Midbrain (tissue), 1 donor: ENCODE measurements at places on chromosomes 13 and 19.
A peak's percentile ranks its signal among the peaks of the same experiment; 100 is the strongest.

- no peak for DNase-seq
These were observed 2.8 kb downstream of the CPAMD8 start for GRCh38 chr19:17023805-17024204.

- no peak for DNase-seq
These were observed 5.0 kb downstream of the FPR3 start for GRCh38 chr19:51799774-51800472.

DNA sequence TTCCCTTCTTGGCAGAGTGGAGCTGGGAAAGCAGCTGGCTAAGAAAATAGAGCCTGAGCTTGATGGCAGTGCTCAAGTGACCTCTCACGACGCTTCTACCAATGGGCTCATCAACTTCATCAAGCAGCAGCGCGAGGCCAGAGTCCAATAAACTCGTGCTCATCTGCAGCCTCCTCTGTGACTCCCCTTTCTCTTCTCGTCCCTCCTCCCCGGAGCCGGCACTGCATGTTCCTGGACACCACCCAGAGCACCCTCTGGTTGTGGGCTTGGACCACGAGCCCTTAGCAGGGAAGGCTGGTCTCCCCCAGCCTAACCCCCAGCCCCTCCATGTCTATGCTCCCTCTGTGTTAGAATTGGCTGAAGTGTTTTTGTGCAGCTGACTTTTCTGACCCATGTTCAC lies 4.3 kb upstream of the PDCD2L start:
- no peak for DNase-seq

- DNase-seq, result no peak
These were observed 47.8 kb downstream of the GADD45B start for GRCh38 chr19:2523630-2524311.

GRCh38 chr19:35692010-35692409 lies 12.3 kb upstream of the ZBTB32 start:
- no peak for DNase-seq

DNA sequence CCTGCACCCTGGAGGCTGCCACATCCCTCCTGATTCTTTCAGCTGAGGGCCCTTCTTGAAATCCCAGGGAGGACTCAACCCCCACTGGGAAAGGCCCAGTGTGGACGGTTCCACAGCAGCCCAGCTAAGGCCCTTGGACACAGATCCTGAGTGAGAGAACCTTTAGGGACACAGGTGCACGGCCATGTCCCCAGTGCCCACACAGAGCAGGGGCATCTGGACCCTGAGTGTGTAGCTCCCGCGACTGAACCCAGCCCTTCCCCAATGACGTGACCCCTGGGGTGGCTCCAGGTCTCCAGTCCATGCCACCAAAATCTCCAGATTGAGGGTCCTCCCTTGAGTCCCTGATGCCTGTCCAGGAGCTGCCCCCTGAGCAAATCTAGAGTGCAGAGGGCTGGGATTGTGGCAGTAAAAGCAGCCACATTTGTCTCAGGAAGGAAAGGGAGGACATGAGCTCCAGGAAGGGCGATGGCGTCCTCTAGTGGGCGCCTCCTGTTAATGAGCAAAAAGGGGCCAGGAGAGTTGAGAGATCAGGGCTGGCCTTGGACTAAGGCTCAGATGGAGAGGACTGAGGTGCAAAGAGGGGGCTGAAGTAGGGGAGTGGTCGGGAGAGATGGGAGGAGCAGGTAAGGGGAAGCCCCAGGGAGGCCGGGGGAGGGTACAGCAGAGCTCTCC lies 6.9 kb upstream of the CEACAM5 start:
- DNase-seq, result no peak

DNA sequence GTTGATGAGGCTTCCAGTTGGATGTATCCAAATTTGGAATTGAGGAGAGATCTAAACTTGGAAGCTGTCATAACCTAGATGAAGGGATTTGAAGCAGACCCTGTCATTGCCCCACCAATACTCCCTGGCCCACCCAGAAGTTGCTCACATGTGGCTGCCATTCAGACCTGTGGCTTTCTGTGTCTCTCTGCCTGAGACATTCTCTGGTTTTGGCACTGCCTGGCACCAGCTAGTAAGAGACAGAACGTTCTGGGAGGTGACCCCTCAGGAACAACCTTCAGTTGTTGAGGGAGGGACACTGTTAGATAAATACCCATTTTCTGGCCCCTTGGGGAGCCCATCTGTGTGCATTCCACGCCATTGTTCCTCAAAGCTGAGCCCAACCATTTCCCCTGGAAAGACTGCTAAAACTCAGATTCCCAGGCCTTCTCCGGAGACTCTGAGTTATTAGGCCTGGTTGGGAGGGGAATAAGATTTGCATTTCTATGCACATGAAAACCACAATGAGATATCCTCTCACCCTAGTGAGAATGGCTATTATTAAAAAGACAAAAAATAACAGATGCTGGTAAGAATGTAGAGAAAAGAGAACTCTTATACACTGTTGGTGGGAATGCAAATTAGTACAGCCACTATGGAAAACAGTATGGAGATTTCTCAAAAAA lies 290.4 kb downstream of the TSHZ3 start:
- DNase-seq, result no peak

DNA sequence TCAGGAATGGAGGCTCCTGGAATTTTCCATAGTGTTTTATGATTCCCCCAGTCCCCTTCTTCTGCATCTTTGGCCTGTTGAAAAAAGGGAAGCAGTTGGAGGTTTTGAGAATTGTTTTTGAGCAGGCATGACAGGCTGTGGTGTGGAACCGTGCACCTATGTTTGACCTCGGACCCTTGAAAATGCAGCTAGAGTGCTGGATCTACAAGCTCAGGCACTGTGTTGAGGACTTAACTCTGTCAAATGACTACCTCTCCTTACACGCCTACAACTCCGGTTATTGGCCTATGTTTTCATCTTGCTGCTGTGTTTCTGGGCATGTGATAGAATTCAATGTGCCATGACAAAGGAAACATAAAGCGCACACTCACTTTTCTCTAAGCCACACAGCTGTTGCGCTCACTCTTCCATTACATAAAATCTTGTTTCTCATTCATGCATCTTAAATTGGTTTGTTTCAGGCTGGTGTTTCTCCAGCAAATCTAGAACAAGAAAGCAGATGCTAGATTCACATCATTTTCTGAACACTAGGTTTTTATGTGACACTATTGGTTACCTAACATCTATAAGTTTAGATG lies 616.6 kb downstream of the FGF9 start:
- DNase-seq, result no peak

DNA sequence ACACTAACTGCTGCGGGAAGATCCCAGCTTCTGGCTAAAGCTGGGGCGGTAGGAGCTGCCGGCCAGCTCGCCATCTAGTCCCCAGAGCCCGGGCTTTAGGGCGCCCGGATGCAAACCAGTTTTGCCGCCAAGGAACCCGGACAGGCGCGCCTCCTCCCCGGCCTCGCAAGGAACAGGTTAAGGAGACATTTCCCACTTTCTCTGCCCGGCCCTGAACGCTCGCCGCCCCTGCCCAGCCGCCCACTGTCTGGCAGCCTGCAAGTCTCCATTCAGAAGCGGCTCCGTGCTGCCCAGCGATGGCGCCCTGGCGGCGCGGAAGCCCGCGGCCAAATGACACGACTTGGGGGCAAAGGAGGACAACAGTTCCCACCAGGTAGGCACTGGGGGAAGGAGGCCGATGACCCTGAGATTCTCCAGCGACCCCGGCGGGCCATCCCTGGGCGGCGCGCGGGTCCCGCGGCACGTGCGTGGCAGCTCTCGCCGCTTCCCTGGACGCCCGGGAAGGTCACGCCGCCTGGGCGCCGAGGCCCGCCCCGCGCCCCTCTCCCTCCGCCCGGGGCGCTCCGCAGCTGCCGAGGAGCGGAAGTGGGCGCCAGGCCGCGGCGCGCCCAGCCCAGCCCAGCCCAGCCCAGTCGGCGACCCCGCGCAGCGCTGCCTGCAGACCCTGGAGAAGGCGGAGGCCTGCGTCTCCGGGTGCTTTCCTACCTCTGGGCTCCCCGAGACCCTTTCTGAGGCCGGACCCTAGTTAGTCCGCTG lies 42.2 kb upstream of the HNRNPA1L2 start:
- DNase-seq, result peak; percentile 57

GRCh38 chr13:87884884-87885283 lies 213.7 kb downstream of the SLITRK5 start:
- peak; percentile 6 for DNase-seq

DNA sequence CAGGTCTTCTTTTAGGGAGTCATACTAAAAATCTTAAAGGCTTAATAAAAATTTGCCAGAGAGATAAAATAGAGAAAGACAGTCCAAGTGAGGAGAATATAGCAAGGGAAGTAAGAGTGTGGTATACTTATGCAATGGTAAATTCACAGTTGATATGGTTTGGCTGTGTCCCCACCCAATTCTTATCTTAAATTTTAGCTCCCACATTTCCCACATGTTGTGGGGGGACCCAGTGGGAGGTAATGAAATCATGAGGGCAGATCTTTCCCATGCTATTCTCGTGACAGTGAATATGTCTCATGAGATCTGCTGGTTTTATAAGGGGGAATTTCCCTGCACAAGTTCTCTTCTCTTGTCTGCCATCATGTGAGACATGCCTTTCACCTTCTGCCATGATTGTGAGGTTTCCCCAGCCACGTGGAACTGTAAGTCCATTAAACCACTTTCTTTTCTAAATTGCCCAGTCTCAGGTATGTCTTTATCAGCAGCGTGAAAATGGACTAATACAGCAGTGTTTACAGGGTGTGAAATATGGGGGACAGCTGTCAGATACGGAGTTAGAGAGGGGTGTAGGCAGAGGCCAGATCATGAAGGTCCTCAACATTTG lies 115.4 kb downstream of the UGGT2 start:
- no peak for DNase-seq

DNA sequence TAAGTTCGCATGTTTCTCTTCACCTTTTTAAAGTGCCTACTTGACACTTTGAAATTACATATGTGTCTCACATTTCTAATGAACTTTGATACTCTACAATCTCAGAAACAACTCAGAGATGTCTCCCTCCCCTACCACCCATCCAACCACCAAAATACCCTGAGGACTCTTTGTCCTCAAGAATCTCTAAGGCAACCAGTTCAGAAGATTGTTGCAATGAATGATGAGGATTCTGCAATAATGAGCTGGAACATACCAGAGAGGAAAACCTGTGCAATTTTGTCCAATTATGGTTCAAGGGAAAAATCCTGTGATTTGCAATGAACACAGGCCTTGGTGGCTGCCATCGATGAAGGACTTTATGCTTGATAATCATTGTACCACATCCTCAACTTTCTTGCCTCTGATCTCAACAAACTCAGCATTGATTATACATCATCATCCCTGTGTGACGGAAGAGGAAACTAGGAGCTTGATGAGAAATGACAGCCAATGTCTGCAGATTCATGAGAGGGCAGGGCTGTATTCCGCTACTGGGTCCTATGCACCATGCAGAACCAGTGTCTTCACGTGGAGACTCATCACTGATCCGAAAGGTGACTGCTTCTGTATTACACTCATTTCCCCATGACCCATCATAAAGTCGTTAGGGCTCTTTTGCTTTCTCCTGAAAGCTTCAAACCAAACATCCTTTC lies 1.1 kb downstream of the FPR1 start:
- no peak for DNase-seq

DNA sequence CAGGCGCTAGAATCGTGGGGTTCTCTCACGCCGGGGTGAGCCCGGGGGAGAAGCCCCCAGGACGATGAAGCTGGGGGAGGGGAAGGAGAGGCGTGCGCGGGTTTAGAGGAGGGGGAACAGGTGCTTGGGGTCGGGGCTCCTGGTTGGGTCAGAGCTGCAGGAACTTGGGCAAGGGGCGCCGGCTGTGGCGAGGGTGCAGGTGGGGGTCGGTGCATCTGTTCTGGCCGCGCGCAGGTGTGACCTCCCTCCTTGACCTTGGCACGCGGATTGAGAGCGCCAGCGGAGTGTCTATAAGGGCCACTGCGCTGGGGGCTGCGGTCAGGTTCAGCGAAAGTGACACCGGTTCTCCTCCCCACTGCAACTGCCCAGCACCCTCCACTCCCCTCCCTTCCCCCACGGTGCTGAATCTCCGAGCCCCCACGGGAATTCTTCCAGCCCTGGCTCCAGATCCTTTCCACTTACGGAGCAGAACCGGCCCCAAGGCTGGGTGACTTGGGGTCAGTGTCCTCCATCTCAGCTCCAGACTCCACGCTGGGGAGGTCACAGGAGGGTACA lies 618 bp downstream of the TMEM38A start:
- peak; percentile 27 for DNase-seq

DNA sequence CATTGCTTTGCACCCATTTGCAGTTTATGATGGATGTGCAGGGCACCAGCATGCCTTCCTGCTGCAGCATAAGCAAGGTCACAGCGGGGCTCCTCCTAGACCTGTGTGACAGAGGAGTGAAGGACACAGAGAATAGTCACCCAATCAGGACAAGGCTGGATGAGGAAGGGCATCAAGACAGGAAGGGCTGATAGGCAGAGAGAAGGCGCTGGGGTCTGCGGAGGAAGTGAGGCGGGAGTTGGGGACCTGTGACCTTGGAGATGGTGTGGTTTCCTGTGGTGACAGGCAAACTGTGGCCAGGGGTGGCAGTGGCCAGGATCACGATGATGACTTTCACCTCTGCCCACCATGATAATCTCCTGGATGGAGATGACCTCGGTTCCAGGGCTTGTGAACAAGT lies 16.4 kb upstream of the KCTD15 start:
- no peak for DNase-seq

DNA sequence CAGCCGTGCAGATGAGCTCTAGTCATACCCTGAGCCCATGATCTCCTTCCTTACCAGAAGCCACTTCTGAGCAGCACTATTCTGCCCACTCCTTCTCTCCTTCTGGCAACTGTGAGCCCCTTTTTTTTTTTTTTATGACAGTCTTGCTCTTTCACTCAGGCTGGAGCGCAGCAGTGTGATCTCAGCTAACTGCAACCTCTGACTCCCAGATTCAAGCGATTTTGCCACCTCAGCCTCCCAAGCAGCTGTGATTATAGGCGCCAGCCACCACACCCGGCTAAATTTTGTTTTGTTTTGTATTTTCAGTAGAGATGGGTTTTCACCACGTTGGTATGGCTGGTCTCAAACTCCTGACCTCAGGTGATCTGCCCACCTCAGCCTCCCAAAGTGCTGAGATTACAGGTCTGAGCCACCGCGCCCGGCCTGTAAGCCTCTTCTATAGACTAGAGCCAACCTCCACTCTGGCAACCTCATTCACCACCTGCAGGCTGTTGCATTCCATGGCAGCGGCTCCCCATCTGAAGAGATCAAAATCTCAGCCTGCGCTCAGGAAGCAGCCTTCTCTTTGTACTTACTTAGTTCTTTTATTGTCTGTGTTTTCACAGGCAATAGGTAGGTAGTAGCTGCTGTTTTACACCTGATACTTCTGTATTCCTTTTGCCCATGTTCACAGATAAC lies 34.8 kb upstream of the NDFIP2 start:
- DNase-seq, result no peak

DNA sequence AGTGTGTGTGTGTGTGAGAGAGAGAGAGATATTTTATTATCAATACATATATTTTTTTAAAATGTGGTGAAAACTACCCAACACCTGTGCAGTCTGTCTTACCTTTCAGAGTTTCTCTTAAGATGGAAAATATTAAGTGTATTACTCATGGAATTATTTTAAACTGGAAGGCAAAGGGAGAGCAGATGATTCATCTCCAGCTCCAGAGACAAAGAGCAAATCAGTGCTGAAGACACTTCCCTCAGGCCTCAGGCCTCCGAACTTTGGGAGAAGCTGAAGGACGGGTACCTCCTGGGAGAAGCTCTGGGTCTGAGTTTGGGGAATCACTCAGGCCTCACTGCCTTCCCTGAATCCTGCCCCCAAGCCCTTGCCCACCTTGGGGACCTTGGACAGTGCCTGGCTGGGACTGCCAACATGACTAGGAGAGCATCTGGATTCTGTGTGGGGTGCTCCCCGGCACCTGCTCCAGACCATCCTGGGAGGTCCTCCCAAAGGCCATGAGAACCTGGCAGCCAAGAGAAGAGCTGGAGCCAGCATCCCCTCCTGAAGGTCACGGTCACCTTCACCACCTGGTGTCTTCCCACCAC lies 170.4 kb upstream of the UBL3 start:
- DNase-seq, result no peak
